ACHN (cell line): ENCODE measurements at places on chromosomes 2 and 18.

- DNase-seq, result no peak
Measured at GRCh38 chr2:205732314-205732713, 50.0 kb downstream of the NRP2 start.

GRCh38 chr2:31297751-31298150, 63.8 kb downstream of the EHD3 start:
- no peak for DNase-seq

DNA sequence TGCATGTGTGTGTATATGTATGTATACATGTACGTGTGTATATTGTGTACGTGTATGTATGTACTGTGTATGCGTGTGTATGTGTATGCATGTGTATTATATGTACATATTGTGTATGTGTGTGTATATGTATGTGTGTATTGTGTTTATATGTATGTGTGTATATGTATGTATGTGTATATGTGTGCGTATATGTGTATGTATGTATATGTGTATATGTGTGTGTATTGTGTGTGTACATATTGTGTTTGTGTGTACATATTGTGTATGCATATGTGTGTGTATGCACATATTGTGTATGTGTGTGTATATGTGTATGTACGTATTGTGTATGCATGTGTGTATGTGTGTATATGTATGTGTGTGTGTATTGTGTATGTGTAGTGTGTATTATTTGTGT, 15.6 kb upstream of the NEU4 start:
- no peak for DNase-seq

GRCh38 chr18:8609659-8610458, 622 bp downstream of the RAB12 start:
- peak; percentile 15 for DNase-seq

- no peak for DNase-seq
Measured at GRCh38 chr2:206863716-206864115, 75.6 kb upstream of the CPO start.

DNA sequence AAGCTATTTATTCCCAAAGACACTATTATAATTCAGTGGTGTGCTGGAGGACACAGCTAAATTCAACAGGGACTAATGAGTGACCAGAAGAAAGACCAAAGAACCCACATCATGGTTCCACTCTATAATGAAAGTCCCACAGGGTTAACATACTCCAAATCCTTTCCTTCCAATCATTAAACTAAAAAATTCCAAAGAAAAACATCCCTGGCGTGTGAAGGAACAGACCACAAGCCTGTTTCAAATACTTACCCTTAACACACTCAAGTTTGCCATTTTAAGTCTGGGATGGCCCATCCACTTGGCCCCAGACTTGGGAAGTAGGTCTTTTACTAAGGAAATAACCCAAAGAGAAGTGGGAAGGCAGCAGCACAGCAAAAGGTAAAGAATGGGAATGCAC, 150.1 kb upstream of the CCDC150 start:
- no peak for DNase-seq

GRCh38 chr18:25077944-25078723, 273.8 kb downstream of the ZNF521 start:
- no peak for DNase-seq

DNA sequence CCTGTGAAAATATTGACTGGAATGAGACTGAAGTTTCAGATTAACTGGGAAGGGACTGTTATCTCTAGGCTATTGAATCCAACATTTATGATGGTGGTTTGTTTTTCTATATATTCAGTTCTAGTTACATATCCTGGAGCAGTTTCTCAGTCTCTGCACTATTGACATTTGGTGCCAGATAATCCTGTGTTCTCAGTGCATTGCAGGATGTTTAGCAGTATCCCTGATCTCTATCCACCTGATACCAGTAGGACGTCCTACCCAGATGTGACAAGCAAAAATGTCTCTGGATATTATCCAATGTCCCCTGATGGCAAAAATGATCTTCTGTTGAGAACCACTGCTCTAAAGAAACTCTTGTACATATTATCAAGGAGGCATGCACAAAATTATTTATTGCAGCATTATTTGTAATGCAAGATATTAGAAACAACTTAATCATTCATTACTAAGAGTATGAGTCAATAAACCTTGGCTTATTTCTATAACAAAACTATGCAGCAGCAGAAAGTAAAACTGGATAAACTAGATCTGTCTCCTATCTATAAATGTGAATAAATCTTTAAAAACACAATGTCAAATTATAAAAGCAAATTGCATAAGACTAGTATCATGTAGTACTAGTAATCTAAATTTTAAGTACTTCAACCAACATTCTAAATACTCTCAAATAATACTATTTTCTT, 369.3 kb upstream of the RND3 start:
- no peak for DNase-seq

GRCh38 chr2:236765478-236765877, 195.9 kb downstream of the ACKR3 start:
- no peak for DNase-seq

- no peak for DNase-seq
Measured at GRCh38 chr2:96253006-96253405, 12.8 kb downstream of the TMEM127 start.

DNA sequence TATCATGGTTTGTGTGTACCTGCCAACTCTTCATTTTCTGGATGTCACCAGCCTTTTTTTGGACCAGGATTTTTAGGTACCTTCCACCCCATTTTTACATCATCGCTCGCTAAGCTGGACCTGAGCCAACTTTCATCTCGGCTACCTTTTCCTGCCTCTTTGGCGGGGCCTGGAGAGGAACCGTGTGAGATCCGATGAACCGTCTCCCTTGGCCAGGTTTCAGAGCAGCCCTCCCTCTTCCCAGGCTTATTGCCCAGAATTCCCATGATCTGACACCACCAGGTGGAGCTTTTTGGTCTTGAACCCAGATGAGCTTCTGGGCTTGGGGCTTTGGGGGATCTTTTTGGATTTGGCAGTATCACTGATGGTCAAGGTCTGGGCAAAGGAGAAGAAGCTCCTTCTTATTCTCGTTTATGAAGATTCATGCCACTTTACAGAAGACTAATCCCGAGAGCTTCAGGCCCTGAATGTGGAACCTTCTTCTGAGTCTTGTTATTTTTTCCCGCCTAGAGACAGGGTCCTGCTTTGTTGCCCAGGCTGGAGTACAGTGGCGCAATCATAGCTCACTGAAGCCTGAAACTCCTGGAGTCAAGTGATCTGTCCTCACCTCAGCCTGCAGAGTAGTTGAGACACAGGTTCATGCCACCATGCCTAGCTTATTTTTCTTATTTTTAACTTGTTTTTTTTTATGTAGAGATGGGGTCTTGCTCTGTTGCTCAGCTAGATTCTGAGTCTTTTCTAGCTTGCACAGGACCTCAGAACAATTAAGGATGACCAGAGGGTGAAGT, 50.4 kb downstream of the GATA6 start:
- DNase-seq, result no peak

GRCh38 chr2:221533299-221533698, 38.8 kb downstream of the EPHA4 start:
- DNase-seq, result no peak

DNA sequence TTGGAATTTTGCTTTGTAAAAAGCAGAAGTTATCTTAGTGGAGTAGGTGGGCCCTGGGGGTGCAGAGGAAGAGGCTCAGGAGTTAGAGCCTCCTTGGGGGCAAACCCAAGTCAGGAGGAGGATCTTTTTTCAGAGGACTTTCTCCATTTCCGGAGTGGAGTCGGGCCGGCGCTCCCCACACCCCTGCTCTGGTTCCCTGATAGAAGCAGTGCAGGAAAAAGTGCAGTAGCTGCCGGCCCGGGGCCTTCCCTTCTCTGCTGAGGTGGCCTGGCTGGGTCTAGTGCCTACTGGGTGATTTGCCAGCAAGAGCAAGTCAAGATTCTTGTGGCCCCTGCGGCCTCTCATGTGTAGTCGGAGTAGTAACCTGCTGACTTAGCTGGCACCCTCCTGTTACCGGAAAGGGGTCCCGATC, 124.2 kb upstream of the HS6ST1 start:
- DNase-seq, result no peak

- no peak for DNase-seq
Measured at GRCh38 chr2:181309586-181309985, 147.6 kb upstream of the ITGA4 start.

- no peak for DNase-seq
Measured at GRCh38 chr2:203352604-203353255, 24.5 kb downstream of the ABI2 start.

DNA sequence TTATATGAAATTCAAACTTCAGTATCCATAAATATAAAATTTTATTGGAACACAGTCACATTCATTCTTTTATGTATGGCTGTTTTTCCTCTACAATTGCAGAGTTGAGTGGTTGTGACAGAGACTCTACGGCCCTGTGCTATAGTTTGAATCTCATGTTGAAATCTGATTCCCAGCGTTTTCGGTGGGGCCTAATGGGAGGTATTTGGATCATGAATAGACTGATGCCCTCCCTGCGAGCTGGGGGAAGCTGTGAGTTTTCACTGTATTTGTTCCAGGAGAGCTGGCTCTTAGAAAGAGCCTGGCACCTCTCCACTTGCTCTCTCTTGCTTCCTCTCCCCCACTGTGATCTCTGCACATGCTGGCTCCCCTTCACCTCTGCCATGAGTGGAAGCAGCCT, 1.7 kb downstream of the PFN4 start:
- DNase-seq, result no peak

- no peak for DNase-seq
Measured at GRCh38 chr18:10748641-10749040, 222.8 kb downstream of the NAPG start.

GRCh38 chr2:73105511-73105971, 7.2 kb downstream of the RAB11FIP5 start:
- no peak for DNase-seq

GRCh38 chr2:187593098-187593497, 38.9 kb upstream of the TFPI start:
- no peak for DNase-seq

GRCh38 chr18:58032233-58032632, 11.8 kb upstream of the NEDD4L start:
- no peak for DNase-seq

GRCh38 chr2:164754157-164755093, 87.2 kb downstream of the COBLL1 start:
- DNase-seq, result no peak

GRCh38 chr18:79877163-79878091, 74.0 kb downstream of the SLC66A2 start:
- no peak for DNase-seq

GRCh38 chr2:38631976-38632375, 29.2 kb upstream of the HNRNPLL start:
- DNase-seq, result no peak

DNA sequence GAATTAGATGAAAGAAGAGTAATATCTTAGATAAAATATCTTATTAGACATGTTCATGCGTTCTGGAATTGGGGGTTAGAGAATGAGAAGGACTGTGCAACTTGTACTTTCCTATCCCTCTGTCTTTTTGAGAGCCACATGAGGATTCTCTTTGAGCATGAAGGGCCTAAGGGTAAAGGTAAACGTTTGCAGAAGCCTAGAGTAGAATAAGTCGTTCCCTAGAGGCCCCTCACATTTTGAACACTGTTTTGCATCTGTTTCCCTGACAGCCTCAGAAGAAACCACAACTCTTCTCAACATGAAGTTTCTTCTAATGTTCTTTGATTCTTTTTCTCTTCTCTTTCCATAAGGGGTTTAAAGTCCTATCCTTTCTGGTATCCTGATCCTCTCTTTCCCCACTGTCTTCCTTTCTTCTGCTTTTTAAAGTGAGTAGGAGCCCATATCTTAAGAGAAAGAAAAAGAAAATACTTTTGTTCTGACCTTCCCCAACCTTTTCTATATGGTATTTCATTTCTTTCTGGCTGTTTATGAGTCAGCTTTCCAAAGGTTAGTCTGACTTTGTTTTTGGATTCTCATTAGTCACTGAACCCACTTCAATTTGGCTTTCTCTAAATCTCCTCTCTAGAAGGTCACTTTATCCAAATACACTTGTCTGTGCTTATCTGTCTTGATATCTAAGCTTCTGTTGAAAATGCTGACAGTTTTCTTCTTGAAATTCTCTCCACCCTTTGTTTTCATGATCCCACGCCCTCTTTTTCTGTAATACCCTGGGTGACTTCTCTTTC, 34.8 kb downstream of the PPP1R1C start:
- DNase-seq, result no peak

DNA sequence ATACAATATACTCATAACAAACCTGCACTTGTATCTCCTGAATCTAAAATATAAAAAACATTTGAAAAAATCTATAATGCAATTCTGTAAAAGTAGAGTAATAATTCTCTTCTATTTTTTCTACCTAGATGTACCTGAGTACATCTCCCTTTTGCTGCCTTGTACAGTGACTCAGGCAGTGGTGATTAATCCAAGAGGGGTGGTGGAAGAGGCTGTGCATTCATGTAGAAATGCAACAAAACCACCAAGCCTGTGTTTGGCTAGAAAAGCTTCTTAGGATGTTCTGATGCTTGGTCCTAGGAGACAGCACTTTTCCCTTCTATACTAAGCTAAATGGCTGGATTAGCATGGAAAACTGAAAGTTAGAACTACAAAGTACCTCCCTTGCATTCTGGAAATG, 245.8 kb downstream of the DPP10 start:
- peak; percentile 5 for DNase-seq

DNA sequence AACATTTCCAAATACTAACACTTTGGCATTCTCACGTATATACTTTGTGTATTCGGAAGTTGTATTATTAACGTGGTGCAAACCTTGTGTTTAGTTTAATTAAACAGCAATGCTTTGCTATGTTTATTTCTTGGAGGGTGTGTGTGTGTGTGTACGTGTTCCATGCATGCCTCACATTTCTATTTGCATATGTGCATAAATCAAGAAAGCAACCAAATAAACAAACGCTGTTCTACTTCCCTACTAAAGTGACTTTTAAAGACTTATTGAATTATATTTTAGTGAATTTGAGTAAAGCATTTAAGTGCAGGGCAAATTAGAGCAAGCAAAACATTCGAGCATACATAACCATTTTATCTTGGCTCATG, 54.2 kb upstream of the ZNF396 start:
- no peak for DNase-seq

GRCh38 chr2:232483923-232484627, 3.6 kb downstream of the ECEL1 start:
- no peak for DNase-seq

GRCh38 chr2:200661477-200661876, 75.7 kb downstream of the AOX1 start:
- DNase-seq, result no peak

- DNase-seq, result no peak
Measured at GRCh38 chr2:227038550-227039189, 125.3 kb downstream of the COL4A4 start.

DNA sequence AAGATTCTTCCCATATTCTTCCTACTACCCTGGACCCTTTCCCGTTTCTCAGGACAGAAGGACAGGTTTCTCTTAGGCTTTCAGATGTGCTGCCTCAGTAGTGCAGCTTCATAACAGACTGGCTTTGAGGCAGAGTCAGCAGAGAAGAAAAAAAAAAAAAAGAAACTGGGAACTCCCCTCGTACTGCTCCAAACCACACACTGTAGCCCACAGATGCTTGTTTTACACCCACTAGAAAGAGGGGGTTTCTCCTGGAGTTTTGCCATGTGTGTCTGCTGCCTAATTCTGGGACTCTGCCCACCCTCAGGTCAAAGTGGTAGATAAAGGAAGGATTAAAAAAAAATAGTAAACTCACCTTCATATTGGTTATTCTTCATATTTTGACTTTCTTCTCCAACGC, 95.9 kb downstream of the NCOA1 start:
- no peak for DNase-seq
